ENCODE measurements at places on chromosomes 6 and 20. TPM values are rescaled to one million over a fixed set of nuclear protein-coding genes. Genes with fewer than 3 reads are reported as not detected.

CDC5L gene
- 20.1 TPM for total RNA-seq

CAPN11 gene
- total RNA-seq: 2.1 TPM

PNPLA1 gene
- 0.30 TPM for total RNA-seq

EFCAB8 gene
- 0.30 TPM for total RNA-seq

KLHDC3 gene
- 74.1 TPM for total RNA-seq

BFSP1 gene
- 0.63 TPM for total RNA-seq

HLA-DMA gene
- total RNA-seq: 85.2 TPM

GRCh38 chr20:16072220-16072619, 501.0 kb downstream of the KIF16B start:
- no peak for DNase-seq

DNA sequence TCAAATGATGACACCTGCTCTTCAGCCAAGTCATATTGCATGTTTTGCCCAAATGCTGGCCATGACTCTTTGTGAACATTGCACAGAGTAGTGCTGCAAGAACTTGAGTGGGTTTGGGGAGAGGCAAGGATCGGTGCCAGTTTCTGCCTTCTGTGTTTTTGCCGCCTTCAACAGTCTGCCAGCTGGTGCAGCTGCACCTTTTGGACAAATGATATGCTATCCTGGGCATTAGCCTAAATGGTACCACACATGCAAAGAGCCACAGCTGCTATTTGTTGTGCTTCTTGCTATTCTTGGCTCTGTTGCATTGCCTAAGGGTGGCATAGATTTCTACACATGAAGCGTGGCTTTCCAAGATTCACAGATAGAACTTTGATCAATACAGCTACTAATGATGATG, 189.0 kb upstream of the CCN2 start:
- DNase-seq: no peak

GRCh38 chr20:46666818-46667515, 15.7 kb upstream of the SLC13A3 start:
- no peak for DNase-seq

- DNase-seq: no peak
These were observed 146.3 kb upstream of the B3GAT2 start for GRCh38 chr6:71103130-71103529.

DNA sequence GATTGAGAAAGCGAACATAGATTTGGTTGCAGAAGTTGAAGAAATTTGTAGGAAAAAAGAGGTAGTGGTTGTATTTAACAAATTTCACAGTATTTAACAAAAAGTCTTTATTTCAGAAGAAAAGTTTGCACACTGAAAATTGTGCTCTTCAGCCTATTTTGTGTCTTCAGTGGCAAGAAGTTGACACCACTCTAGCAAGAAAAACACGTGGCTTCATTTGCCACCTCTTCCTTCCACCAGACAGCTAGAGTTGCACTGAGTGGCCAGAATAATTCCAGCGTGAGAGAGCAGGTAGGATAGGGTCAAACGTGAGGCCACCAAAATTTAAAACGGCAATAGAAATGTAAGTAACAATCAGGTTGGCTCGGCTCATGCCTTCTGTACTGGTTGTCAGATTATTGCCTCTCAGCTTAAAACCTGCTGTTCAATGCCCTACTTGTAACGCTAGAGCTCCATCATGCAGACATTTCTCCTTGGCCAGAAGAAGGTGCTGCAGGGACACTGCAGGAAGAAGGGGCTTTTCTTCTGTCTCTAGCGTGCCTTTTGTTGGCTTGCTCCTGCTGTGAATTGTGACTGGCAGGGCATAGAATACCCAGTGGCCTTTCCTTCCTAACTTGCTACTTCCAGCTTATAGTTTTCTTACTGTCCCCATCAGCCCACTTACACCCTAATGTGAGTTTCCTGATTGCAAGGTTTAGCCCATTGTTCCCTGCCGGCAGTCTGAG, 12.1 kb downstream of the TRAPPC3L start:
- DNase-seq: no peak

DNA sequence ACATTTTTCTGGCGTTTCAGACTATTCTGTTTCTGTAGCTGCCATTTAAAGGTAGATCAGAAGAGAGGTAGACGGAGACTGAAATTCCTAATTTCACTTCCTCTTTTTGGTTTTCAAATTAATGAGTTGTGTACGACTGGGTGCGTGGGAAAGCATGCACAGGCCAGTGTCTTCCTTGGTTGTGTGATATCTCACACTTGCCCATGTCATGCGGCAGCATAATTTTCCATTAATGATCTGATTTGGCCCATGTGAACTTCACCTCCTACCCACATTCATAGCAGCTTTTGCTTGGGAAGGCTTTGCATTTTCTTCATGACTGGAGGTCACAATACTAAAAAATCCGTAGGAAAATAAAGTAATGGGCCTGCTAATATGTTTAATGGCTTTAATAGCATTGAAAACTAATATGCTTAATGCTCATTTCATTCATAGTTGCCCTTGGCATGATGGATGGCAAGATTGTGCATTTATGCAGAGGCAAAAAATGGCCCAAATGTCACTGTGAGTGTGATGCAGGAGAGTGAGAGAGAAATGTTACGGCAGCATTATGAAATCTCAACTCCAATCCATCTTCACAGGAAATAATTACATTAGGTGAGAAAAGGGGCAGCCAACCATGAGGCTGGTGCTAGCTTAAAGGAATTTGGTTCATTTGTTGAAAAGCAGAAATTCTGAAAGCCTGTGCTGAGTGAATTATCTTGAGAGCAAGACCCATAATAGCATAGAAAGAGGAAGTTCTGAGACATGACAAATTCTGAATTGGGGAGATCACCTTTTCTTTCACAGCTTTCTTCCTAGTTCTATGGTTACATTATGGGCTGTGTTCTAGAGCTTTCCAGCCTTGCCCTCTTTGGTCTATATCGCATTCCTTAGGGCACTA, 69.0 kb upstream of the UST start:
- no peak for DNase-seq

- no peak for DNase-seq
These were observed 9.3 kb upstream of the GFOD1 start for GRCh38 chr6:13496513-13497190.

DNA sequence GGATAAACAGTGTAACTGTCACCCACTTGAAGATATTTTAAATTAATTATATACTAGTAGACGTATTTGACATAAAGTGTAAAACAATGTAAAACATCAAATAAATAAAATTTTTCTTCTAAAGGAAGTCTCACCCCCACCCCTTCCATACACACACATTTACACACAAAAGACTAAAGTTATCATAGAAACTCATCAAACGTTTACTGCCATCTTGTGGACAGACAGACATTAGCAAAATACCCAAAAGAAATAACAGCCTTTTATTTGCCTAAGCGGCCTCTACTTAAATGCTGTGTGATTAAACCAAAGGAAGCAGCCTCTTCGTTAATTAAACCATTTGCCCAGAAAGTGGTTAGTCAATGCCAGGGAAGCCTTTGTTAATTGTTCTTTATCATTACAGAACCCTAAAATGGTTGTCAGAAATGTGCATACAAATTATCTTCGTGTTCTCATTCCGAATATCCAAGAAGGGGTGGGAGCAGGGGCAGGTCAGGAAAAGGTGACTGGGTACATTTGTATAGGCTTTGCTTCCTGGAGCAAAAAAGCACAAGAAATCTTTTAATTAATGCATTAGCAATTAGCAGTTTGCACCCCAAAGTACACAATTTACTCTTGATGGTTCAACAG, 176.2 kb upstream of the SASH1 start:
- no peak for DNase-seq

- no peak for DNase-seq
These were observed 59.0 kb downstream of the SGK1 start for GRCh38 chr6:134258849-134259306.

DNA sequence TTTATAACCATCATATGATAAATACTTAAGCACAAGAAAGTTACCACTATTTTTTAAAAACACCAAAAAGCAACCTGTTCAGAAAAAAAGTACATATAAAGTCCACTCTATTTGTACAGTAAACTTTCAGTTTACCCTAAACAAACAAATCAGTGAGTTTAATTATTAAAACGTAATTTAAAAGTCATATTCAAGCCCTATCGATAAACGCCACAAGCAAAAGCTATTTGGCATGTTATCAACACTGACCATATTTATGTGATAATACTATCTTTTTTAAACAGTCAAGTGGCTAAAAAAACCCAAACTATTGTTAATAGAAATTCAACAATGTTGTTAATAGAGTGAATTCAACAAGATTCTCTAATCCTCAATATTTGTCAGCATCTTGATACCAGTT, 1.9 kb downstream of the KATNA1 start:
- DNase-seq: no peak

DNA sequence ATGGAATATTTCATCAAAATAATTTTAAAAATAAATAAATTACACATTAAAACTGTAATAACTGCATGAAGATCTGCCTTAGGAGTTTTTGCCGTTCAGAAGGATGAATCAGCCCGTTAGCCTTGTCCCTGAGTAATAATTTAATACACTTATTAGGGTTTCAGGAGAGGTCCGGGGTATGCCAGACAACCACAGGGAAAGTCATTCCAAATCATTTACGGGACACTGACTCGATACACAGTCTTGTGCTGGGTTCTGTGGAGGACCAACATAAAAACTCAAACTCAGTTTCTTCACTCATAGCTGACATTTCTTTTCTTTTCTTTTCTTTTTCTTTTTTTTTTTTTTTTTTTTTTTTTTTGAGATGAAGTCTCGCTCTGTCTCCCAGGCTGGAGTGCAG, 735 bp upstream of the LY6G6F start:
- DNase-seq: no peak

DNA sequence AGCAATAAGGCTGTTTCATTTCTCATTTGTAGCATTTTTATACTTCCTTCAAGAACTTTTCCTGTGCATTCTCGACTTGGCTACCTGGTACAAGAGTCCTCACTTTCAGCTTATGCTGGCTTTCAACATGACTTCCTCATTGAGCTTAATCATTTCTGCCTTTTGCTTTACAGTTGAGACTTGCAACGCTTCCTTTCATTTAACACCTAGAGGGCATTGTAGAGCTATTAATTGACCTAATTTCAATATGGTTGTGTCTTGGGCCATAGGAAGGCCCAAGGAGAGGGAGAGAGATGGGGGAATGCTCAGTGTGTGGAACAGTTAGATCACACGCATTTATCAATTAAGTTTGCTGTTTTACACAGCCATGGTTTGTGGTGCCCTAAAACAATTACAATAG, 37.2 kb downstream of the SLC22A2 start:
- no peak for DNase-seq
